T-helper 9 cell (primary cell): ENCODE measurements at places on chromosomes 2 and 18.

DNA sequence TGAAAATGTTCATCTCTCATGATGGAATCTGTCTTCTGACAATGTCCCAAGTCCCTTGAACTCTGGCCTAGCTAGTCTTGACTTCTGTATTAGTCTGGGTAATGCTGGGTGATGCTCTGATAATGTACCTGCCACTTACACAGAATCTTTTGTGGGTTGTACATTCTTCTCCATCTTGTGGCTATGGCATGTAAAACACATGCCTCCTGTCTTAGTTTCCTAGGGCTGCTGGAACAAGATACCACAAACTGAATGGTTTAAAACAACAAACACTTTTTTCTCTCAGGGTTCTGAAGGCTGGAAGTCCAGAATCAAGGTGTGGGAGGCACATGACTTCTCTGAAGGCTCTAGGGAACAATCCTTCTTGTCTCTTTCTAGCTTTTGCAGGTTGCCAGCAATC lies 57.1 kb downstream of the RAPGEF4 start:
- DNase-seq = no peak

- DNase-seq = no peak
These were observed 136.8 kb downstream of the ASB1 start for GRCh38 chr2:238563551-238563950.

GRCh38 chr2:217325251-217325650 lies 465.4 kb upstream of the TNP1 start:
- DNase-seq = no peak

- no peak for DNase-seq
These were observed 265.3 kb downstream of the ZEB2 start for GRCh38 chr2:144254342-144255235.

DNA sequence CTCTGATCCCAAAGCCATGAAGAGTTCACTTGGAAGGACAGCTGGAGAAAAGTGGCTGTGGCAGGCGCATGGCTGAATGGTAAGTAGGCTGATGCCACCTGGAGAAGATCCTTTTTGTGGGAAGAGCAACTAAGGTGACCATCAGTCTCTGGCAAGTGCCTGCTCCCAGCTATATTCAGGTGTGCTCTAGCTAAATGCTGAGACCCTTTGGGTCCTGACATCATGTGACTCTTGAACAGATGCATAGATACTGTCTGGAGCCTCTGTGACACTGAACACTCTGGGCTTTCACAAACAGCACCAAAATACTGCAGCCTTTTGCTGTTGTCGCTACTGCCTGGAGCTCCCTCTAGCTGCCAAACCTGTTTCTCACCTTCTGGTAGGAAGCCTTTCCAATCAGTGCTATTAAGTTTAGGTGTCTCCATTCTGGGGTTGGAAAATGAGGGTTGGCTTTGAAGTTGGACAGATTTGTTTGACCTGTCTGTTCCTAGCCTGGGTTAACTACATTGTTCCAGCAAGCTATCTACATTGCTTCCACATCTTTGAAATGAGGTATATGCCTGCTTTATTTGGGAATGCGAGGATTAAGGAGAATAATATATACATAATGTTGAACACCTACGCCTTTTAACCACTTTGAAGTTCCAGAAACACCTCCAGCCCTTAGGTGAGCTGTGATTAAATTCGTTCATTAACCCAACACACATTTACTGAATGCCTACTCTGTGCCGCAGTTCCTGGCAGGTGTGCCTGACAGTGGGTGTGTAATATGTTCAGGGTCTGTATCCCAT lies 3.1 kb downstream of the EGR4 start:
- DNase-seq = no peak

DNA sequence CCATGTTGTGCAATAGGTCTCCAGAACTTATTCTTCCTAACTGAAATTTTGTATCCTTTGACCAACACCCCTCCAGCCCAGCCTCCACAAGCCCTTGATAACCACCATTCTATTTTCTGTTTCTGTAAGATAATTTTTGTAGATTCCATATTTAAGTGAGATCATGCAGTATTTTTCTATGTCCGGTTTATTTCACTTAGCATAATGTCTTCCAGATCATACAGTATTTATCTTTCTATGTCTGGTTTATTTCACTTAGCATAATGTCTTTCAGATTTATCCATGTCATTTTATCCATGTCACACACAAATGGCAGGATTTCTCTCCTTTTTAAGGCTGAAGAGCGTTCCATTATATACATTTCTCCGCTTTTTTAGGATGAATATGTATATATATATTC lies 24.4 kb upstream of the ONECUT2 start:
- no peak for DNase-seq

DNA sequence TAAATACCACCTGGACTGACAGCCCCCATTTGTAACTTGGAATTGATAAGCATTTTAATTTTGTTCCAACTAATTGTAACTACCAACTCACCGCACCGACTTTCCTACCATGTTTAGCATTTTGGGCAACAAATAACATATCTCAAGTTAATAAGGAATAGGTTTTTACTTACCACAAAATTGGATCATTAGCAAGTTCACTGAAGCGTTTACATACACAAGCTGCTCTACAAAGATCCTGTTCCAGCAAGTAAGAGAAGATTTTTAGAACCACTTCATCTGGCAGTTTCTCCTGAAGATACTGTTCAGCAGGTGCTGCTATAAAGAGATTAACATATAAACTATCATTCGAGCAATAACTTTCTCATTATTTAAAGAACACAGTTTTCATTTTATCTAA lies 55.7 kb downstream of the MSH6 start:
- DNase-seq = no peak

GRCh38 chr2:160555420-160556071 lies 61.9 kb upstream of the RBMS1 start:
- no peak for DNase-seq

- DNase-seq = no peak
These were observed 62.6 kb upstream of the ALPP start for GRCh38 chr2:232315923-232316299.

- DNase-seq = no peak
These were observed 623.9 kb downstream of the NYAP2 start for GRCh38 chr2:226023383-226023782.

DNA sequence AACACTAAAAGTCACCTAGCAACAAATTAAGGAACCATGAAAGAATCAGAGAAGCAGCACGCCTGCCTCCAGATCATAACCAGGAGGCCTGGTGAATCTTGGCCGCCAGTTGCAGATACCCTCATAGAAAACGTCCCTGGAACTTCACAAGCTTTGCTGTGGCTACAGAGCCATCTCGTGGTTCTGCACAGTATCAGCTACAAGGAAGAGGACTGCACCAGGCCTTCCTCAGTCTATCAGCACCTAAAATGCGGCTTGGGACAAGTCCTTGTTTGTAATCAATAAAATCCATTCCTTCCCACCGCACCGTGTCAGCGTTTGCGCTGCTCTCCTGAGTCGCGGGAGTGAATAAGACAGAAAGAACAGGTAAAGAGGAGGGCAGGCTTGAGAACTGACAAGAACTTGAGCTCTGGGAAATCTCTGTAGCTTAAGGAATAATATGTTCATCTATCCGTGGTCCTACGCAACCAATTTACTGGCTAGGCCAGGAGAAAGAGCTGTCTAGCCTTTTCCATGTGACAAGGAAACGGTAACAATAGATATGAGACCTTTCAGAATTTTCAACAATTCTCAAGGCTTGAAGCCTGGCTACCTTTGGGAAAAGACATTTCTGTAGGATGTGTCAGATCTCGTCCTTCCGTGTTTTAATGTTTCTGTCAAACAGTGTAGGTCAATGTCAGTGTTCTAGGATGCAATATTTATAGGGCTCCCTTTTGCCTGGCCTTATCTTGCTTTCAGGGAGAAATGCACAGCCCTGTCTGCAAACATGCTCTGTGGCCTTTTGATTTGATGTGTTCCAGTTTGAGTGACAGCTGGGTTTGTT lies 128.5 kb upstream of the RAB12 start:
- no peak for DNase-seq

DNA sequence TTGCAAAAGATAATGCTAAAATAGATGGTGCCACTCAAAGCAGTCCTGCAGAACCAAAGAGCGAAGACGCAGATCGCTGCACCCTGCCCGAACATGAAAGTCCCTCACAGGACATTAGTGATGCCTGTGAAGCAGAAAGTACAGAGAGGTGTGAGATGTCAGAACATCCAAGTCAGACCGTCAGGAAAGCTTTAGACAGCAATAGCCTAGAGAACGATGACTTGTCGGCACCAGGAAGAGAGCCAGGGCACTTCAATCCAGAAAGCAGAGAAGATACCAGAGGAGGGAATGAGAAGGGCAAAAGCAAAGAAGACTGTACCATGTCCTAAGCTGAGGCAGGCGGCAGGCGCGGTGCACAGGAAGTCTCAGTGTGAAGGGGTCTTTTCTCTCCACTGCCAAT lies 34.8 kb upstream of the RBM44 start:
- no peak for DNase-seq

- no peak for DNase-seq
These were observed 270.9 kb downstream of the ATAD2B start for GRCh38 chr2:23655934-23656596.

GRCh38 chr2:191321861-191322662 lies 76.9 kb downstream of the MYO1B start:
- DNase-seq = no peak

DNA sequence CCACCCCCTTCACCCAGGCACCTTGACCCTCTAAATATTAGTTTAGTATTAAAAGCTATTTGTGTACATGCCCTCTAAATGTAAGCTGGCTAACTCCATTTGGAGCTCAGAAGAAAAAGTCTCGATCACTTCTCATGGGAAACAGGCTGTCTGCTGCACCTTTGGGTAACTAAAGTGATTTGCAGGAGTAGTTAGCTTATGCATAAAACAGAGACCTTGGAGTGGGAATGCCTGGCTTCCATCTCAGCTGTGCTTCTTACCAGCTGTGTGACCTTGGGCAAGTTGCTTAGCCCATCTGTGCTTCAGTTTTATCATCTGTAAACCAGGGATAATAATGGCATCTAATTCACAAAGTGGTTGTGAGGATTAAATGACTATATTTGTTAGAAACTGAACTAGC lies 29.9 kb downstream of the IGFBP2 start:
- no peak for DNase-seq

DNA sequence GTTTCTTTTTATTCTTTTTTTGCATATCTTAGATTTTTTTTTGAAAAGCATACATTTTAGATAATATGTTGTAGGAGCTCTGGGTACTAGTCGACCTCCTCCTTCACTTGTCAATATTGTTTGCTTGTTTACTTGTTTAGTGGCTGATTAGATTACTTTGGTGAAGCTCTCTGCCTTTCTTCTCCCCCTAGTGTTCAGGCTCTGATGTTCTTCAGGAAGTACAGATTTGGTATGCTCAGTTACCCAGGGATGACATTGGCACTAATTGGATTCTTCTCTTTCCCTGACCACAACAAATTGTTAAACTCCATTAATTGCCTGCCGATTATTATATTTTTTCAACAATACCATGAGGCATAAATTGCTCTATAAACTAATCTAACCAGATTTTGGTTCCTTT lies 491.2 kb downstream of the SUCLG1 start:
- no peak for DNase-seq

GRCh38 chr2:152497481-152498052 lies 162.6 kb downstream of the FMNL2 start:
- no peak for DNase-seq

DNA sequence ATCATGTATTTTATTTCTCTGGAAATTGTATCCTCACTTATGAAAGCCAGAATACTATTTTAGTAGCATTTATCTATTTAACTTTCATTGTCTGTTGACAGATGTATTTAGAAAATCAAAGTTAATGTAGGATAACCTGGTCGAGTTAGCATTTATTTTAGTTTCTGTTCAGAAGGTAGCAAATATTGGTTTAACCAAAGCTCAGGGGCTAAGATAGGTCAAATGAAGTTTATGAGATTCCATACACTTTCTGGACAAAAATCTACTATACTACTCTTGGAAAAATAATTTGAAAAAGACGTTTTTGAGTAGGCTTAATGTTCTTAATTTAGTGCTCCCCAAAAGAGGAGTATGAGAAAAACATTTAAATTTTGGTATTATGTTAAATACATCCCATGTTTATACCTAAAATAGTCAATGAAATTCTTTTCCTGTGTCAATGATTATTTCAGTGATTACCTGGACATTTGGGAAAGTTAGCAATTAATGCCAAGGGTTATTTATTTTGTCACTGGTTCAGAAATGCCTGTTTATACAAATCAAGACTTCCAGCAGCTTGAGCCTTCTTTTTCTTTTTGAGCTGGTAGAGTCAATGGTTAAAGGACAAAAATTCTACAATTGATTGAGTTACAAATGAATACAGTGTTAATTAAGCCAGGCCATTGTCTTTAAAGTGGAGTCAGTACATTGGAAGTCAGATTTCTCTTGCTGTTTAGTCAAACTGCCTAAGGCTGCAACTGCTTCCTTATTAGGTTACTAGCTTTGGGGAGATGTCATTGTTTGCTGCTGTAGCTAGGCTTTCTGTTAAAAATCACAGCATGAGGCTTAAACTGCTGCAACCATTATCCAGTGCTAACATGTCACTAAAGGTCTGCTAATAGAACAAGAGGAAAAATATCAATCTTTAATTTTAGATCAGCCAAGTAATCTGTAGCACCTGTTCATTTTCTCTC lies 182.3 kb downstream of the CAMKMT start:
- no peak for DNase-seq

- DNase-seq = no peak
These were observed 220.2 kb downstream of the NR4A2 start for GRCh38 chr2:156112323-156112722.

- no peak for DNase-seq
These were observed 1.3 kb downstream of the NPPC start for GRCh38 chr2:231924889-231925275.

DNA sequence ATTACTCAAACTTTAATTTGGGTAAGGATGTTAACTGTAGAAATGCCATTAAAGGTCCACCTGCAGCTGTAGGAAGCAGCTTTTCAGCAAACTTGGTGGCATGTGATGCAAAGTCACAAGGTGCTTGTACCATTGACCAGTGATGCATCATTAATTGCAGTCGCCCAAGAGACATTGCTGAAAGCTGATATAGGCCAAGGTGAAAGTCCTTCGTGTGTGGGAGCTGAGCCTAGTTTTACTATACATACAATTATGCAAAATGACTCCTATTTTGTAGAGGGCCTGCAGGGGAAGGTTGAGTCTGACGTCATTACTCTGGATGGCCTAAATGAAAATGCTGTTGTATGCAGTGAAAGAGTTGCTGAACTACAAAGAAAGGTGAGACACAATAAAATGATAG lies 40.5 kb downstream of the ALMS1 start:
- no peak for DNase-seq

GRCh38 chr2:201223089-201224073 lies 37.0 kb upstream of the CASP8 start:
- no peak for DNase-seq

GRCh38 chr2:206693399-206694137 lies 24.6 kb downstream of the DYTN start:
- DNase-seq = peak; percentile 4
